ENCODE measurements at places on chromosomes 1 and 21.

DNA sequence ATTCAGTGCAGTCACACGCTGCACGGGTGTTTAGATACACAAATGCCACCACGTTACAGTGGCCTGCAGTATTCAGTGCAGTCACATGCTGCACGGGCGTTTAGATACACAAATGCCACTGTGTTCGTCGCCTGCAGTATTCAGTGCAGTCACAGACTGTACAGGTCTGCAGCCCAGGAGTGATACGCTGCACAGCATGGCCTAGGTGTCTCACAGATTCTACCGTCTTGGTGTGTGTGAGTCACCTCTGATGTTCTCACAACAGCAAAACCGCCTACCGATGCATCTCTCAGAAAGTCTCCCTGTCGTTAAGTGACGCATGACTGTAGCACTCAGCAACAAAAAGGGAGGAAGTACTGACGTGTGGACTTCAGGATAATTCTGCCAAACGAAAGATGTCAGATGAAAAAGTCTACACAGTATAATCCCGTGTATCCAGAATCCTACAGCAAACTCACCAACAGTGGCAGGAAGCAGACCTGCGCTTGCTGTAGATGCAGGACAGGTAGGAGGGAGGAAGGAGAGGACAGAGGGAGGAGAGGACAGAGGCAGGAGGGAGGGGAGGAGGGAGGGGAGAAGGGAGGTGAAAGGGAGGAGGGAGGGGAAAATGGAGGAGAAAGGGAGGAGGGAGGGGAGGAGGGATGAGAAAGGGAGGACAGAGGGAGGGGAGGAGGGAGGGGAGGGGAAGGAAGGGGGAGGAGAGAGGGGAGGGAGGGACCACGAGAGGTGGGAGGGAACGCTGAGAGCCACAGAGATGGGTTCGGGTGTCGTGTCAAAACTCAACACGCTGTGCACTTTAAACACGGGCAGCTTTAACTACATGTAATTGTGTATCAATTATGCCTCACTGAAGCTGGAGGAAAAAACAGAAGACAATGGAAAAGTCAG, 36.3 kb upstream of the PCBP3 start:
- no peak for DNase-seq

DNA sequence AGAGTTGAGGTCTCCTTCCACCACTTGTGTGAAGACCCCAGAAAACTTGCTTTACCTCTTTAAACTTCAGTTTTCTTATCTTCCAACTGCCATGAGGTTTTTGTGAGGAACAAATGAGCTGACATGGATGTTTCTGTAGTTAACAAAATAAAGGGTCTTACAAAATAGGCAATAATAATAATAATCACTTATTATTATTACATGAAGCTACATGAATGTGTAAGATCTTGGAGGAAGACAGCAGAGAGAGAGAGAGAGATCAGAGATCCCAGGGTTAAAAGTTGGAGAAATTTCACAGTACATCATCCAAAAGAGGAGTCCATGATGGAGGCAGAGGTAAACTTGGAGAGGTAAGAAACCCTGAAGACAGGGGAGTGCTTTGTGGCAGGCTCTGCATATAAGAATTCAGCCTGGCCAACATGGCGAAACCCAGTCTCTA, 10.7 kb downstream of the RCC1 start:
- no peak for DNase-seq

GRCh38 chr1:87515781-87516180, 187.1 kb downstream of the LMO4 start:
- DNase-seq, result no peak

- DNase-seq, result no peak
These were observed 1857.4 kb downstream of the NCAM2 start for GRCh38 chr21:22855581-22855980.

GRCh38 chr1:206651958-206652890, 16.9 kb downstream of the DYRK3 start:
- no peak for DNase-seq
